ENCODE measurements at places on chromosomes 5 and 9. TPM values are rescaled to one million over a fixed set of nuclear protein-coding genes. Genes with fewer than 3 reads are reported as not detected.

SKP1 gene
- 123 TPM for total RNA-seq

IL9 gene
- total RNA-seq, result not detected

VLDLR gene
- 10.1 TPM for total RNA-seq

TYRP1 gene
- 0.36 TPM for total RNA-seq

CARTPT gene
- total RNA-seq, result not detected

ABLIM3 gene
- 7.4 TPM for total RNA-seq

CDH10 gene
- total RNA-seq, result not detected

ACOT12 gene
- total RNA-seq, result not detected

C7 gene
- 0.88 TPM for total RNA-seq

PCDH1 gene
- total RNA-seq, result 0.29 TPM

CATSPER3 gene
- 0.36 TPM for total RNA-seq

GFI1B gene
- not detected for total RNA-seq

All from osteoblast (primary cell).